Left lung (tissue), 14 donors: ENCODE measurements at places on chromosomes 7 and 10. TPM values are rescaled to one million over a fixed set of nuclear protein-coding genes. Genes with fewer than 3 reads are reported as not detected.

DNA sequence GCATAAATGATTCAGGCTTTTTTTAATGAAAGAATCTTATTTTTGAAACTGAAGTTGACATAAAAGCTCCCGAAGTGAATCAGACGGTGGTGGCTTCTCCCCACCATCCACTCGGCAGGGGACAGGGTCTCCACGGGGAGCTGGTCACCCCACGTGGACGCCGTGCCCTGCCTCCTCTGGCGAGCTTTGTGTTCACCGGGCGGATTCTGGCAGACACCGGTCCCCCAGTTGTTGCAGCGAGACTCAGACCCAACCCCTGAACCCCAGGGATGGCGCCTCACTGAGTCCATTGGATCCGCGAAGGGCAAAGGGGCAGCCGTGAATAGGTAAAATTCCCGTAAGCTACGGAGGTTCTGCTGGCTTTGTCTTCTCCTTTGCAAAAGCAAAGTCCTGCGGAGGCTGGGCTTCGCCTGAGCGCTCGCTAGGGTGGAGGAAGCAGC, 38.4 kb downstream of the PTPRN2 start:
- DNase-seq = no peak

GRCh38 chr7:141377906-141378305, 173.3 kb upstream of the AGK start:
- no peak for DNase-seq

GRCh38 chr7:132828502-132828901, 252.2 kb upstream of the PLXNA4 start:
- no peak for DNase-seq

DNA sequence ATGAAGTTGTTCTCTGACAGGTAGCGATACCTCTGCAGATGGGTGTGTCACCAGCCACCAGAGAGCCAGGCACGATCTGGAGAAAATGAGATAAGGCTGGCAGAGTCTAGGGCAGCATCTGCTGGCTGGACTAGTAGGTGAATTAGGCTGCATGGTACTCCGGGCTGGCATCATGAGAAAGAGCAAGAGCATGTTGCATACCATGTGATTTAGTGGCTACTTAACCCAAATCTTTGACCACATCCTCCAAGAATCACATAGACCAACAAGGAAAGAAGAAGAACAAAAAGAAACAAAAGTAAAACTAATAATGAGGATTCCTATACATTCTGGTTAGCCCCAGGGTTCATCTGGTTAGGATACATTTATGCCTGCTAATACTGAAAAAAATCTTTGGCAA, 23.4 kb upstream of the FAM170B start:
- no peak for DNase-seq

GRCh38 chr10:43976292-43976691, 327.6 kb upstream of the ZNF32 start:
- no peak for DNase-seq

The FKBP6 gene
- polyA plus RNA-seq = not detected

The CPA2 gene
- 0.57 TPM for polyA plus RNA-seq

GRCh38 chr10:48625826-48626134, 20.9 kb upstream of the ARHGAP22 start:
- no peak for DNase-seq

GRCh38 chr10:48475943-48476278, 129.0 kb downstream of the ARHGAP22 start:
- DNase-seq = no peak

DNA sequence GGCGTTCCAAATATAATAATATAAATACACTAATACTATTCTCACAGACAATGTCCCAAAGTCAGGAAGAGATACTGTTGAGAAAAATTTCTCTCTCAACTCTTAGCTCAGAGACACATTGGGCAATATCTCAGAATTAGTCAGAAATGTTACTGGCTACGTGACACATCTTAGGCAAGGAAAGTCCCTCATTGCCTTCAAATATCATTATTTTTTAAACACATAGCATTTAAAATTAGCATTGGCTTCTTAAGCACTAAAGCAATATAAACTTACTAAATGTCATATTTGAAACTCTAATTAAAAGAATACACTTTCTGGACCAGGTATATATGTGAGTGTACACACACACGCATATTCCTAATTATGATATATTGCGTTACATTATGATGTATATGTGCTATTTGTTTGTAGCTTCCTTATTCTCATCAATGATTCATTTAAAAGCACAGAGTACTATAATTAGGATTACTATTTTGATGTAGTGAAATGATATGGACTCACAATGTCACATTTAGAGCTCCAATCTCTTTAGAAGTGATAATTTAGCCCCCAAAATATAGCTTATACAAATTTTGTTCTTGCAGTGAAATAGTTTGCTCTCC, 255.8 kb downstream of the TWIST1 start:
- DNase-seq = no peak

The STOX1 gene
- 5.1 TPM for polyA plus RNA-seq

- no peak for DNase-seq
These were observed 105.8 kb downstream of the ELMO1 start for GRCh38 chr7:37342688-37343471.

DNA sequence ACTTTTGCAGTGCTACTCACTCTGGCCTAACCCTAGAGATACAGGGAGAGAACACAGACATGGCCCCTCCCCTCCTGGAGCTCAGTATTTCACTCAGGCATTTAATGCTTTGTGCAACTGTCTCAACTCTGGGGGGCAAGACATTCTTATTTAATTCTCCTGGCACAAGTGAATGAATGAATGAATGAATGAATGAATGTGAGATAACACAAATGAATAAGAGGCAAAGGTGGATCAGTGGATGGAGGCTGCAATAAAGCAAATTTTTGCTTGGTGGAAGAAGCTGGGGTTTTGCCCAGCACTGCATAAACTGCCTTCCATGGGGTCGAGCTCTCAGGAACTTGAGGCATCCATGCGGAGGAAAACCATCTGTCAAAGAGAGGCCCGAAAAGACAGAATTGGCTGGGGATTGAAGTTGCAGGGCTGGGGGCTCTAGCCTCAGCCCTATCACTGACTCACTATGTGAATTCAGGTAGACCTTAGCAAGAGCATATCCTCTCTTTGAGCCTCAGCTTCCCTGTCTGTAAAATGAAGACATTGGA, 441.4 kb upstream of the ZMIZ1 start:
- DNase-seq = no peak

The EPO gene
- not detected for polyA plus RNA-seq

GRCh38 chr10:81884856-81885255, 9.9 kb downstream of the NRG3 start:
- DNase-seq = no peak

GRCh38 chr7:22156205-22156604, 200.7 kb downstream of the RAPGEF5 start:
- no peak for DNase-seq

- DNase-seq = no peak
These were observed 430.9 kb downstream of the POM121L12 start for GRCh38 chr7:53466371-53466770.

- DNase-seq = no peak
These were observed 616.6 kb downstream of the XPNPEP1 start for GRCh38 chr10:109306698-109307097.

GRCh38 chr7:107924841-107925504, 34.0 kb downstream of the DLD start:
- DNase-seq = no peak

- no peak for DNase-seq
These were observed 3.6 kb downstream of the PRKAR2B start for GRCh38 chr7:107047902-107048782.

- no peak for DNase-seq
These were observed 68.0 kb upstream of the LRRC4 start for GRCh38 chr7:128099204-128099671.

DNA sequence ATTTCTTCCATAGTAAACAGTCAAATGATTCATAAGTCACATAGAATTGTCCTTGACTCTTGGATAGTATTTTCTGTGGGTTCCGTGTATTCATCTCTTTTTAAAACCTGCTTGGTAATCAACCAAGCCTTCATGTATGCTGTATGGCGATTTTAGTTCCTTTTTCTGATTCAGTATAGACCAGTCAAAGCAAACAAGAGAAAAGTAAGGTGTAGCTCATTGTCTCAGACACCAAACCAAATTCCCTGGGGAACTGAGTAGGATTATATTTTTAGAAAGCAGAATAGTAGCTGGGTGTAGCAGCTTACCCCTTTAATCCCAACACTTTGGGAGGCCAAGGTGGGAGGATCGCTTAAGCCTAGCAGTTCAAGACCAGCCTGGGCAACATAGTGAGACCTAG, 240.5 kb downstream of the BBS9 start:
- no peak for DNase-seq

DNA sequence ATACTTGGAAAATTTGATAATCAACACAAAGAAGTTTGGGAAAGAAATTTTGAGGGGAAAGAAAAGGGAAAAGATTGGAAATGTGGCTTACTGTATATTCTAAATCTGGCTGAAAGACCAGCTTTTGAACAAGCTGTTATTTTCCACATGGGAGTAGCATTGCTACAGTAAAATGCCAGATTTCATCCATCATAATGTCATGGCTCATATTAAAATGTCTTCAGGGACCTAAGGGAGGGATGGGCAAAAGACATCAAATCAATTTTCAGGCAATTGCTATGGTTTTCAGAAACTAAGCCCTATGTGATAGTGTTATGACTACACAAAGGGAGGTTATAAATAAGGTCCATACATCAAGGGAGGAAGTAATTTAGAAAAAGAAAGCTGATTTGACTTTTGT, 1116.9 kb upstream of the CELF2 start:
- DNase-seq = no peak

The HSPB1 gene
- polyA plus RNA-seq = 380 TPM

DNA sequence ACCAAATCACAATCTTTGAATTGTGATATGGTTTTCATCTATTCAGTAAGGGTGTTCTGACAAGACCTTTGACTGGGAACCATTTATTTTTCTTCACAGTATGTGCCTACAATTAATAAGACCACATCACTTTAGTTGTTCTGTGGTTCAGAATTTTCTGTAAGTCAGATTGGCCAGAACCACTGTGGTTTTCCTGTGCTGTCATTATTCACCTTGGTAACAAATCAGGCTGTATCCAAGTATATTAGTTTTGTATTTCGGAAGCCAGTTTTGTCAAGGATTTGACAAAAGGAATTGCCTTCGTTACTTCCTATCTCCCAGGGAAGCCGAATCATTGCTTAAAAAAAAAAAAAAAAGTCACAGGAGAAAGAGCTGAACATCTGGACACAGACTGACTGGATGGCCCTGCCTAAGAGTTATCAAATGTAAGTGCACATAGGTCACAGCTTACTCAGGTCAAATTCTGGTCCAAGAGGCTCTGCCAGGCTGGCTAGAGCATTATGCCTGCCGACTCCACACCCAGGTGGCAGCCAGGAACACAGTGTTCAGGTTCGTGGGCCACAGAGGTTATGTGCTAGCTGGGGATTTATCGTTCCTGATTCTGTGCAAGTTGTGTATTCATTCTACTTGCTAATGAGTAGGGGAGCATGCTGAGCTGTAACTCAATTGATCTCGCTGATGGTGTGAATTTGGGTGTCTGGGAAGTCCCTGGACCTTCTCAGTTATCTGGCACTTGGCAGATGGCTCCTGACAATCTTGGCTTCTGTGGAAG, 175.3 kb downstream of the JAZF1 start:
- no peak for DNase-seq

- DNase-seq = peak; percentile 32
These were observed 553.3 kb downstream of the TFEC start for GRCh38 chr7:115477193-115477651.
